Cardiac muscle cell (in vitro differentiated cells and primary cell): ENCODE measurements at places on chromosomes 1 and 21. TPM values are rescaled to one million over a fixed set of nuclear protein-coding genes. Genes with fewer than 3 reads are reported as not detected.

GRCh38 chr1:203039609-203040512 is 13.6 kb downstream of the PPFIA4 start:
- peak overlapping the region; percentile 95 for H3K27ac ChIP-seq
- peaks cover 17% of the 10 kb centered on the region for H3K36me3 ChIP-seq
- no peaks in the 10 kb centered on the region for H3K27me3 ChIP-seq
- peaks cover 58% of the 10 kb centered on the region for H3K4me1 ChIP-seq
- DNase-seq, result no peak
- no peak overlapping the region for H3K4me3 ChIP-seq

GRCh38 chr21:14583629-14584255 is 37.6 kb upstream of the SAMSN1 start:
- DNase-seq, result no peak
- H3K27me3 ChIP-seq, result no peaks in the 10 kb centered on the region

GRCh38 chr1:91699339-91699974 is 186.5 kb downstream of the TGFBR3 start:
- H3K4me3 ChIP-seq, result no peak overlapping the region
- H3K27me3 ChIP-seq, result no peaks in the 10 kb centered on the region
- H3K4me1 ChIP-seq, result peaks cover 5% of the 10 kb centered on the region
- H3K27ac ChIP-seq, result no peak overlapping the region
- peak; percentile 34 for DNase-seq

DNA sequence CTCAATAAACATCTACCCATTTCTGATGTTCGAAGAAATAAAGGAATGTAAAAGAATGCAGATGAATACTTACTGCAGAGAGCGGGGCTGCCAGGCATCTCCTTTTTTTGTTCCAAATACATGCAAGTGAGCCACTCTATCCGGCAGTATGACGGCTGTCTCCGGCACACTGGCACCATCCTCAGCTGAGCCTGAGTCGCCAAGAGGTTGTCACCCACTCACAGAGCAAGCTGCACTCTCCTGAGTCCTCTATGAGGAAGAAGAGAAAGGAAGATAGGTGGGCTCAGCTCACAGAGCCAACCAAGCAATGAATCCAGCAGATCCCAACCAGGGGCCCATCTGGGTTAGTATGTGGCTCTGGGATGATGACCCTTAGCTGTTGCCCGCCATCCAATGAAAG is 65.3 kb downstream of the CD46 start:
- H3K36me3 ChIP-seq, result no peaks in the 10 kb centered on the region
- no peak overlapping the region for H3K4me3 ChIP-seq
- peaks cover 7% of the 10 kb centered on the region for H3K4me1 ChIP-seq
- H3K27ac ChIP-seq, result no peak overlapping the region
- no peak for DNase-seq
- no peaks in the 10 kb centered on the region for H3K27me3 ChIP-seq

DNA sequence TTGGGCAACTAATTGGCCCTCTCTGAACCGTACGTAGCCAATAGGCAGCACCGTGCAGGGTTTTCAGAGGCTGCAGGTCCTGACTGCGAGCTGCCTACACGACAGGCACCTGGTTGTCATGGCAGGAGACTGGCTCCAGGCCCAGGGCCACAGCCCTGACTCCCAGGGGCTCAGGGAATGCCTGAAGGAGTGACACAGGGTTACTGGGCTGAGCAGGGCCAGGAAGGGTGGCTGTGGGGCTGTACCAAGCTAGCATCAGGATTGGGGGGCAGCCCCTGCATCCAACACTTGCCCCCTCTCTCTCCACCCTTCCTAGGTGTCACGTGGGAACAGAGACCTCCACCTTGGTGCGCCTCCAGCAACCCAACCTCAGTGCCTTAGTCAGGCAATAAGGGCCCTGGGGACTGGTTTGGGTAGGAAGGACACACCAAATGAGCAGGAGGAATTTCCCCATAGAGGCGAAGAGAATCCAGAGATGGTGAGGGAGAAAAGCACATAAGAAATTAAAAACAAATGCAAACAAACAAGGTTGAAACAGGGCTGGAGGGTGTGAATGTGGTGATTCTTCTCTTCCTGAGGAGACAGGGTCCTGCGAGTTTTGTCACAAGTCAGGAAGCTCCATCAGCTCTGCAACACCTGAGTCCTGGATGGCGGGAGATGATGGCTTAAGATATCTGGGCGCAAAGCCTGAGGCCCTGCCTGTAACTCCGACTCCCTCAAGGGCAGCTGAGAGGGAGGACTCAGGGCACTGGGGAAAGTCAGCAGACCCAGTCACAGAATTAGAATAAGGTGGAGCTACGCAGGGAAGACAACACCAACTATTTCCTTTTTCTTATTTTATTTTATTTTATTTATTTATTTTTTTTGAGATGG is 19.7 kb upstream of the RNU1-4 start:
- no peaks in the 10 kb centered on the region for H3K36me3 ChIP-seq
- no peak overlapping the region for H3K27ac ChIP-seq
- no peaks in the 10 kb centered on the region for H3K27me3 ChIP-seq

DNA sequence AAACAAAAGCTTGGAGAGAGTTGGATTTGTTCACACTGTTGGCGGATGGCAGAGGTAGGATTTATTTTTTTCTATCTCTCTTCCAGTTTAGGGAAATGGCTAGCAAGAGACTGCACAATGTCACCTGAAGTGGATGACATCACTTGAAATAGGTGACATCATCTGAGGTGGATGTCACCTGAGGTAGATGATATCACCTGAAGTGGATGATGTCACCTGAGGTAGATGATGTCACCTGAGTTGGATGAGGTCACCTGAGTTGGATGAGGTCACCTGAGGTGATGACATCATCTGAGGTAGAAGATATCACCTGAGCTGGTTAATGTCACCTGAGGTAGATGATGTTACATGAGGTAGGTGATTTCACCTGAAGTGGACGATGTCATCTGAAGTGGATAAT is 413.4 kb downstream of the DSCAM start:
- H3K27me3 ChIP-seq, result no peaks in the 10 kb centered on the region
- H3K36me3 ChIP-seq, result no peaks in the 10 kb centered on the region

DNA sequence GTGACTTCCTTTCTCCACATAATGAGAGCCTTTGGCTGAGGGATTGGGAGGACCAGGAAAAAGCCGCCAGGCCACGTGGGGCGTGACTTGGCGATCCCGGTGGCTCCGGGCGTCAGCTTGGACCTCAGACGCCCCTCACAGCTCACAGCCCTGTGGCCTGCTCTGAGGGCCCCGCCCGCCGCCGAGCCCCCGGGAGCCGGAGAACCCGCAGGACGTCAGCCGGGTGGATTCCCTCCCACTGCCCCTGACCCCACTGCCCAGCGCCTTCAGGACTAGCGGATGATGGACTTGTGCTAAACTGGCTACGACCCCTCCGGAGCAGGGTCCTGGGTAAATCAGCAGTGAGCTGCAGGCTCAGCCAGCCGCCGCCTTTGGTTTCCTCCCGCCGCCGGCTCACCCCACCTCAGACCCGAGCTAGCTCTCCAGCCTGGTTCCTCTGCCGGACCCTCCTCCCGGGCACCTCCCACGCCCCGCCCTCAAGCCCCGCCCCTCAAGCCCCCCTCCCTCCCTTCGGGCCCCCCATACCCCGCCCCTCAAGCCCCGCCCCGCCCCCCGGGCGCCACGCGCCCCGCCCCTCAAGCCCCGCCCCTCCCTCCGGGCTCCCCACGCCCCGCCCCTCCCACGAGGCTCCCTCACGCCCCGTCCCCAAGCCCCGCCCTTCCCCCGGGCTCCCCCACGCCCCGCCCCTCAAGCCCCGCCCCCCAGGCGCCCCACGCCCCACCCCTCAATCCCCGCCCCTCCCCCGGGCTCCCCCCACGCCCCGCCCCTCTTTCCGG is 10.0 kb upstream of the FAAP20 start:
- H3K27ac ChIP-seq, result peak overlapping the region; percentile 49
- H3K36me3 ChIP-seq, result no peaks in the 10 kb centered on the region
- peak overlapping the region; percentile 47 for H3K4me3 ChIP-seq
- H3K4me1 ChIP-seq, result peaks cover 7% of the 10 kb centered on the region
- no peaks in the 10 kb centered on the region for H3K27me3 ChIP-seq
- DNase-seq, result no peak

DNA sequence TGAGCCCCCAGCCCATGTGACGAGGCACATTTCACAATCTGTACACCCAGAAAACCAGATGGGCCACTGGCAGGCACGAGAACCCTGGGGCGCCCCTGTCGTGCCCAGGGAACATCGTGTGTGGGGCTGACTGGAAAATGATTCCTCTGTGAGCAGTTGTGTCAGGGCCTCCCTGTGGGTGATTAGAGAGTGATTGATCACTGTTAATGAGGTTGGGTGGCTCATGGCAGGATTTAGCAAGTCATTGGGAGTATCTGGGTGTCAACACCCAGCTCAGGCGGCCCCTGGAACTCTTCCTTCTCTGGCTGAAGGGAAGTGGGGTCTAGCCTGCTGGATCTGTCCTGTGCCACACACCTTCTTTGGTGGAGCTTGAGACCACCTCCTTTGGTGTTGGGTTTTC is 5.7 kb downstream of the GRHL3 start:
- peaks cover 7% of the 10 kb centered on the region for H3K4me1 ChIP-seq
- no peaks in the 10 kb centered on the region for H3K36me3 ChIP-seq
- H3K27me3 ChIP-seq, result peaks cover 18% of the 10 kb centered on the region
- no peak overlapping the region for H3K4me3 ChIP-seq
- no peak for DNase-seq
- H3K27ac ChIP-seq, result no peak overlapping the region

DNA sequence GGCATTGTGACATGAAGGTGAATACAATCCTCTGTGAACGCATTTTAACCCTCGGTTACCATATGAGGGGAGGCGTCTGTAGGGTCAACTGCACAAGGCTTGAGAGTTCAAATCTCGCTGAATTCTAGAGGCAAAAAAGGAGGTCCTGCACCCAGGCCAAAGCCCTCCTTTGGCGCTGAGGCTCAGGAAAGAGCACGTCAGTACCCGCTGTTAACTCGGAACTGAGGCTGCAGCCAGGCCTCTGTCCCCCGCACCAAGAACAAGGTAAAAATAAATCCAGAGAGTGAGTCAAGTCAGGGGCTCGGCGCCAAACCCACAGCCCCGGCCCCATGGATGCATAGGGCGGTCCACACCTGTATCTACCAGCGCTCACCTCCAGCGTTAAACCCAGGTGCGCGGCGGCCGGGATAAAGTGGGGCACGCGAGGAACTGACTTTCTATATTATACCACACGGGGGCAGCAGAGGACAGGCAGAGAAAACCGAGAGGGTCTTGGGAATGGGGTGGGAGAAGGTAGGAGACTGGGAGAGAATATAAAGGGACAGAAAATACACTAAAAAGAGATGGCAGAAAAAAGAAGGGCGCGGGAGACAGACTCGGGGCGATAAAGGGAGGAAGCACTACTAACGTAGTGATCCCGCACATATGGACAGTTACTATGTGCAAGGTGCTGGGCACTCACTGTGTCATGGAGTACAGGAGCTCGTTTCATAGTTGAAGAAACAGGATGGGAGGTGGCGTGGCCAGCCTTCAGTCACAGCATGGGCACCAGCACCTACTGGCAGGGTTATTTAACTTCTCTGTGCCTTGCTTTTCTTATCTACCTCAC is 54.9 kb downstream of the DMRTA2 start:
- peaks cover 52% of the 10 kb centered on the region for H3K27me3 ChIP-seq
- peak; percentile 63 for DNase-seq
- H3K27ac ChIP-seq, result no peak overlapping the region
- no peaks in the 10 kb centered on the region for H3K36me3 ChIP-seq
- no peak overlapping the region for H3K4me3 ChIP-seq

- peaks cover 52% of the 10 kb centered on the region for H3K27me3 ChIP-seq
- H3K4me1 ChIP-seq, result peaks cover 3% of the 10 kb centered on the region
Measured at GRCh38 chr1:983798-984475, 2.0 kb upstream of the PERM1 start.

GRCh38 chr1:218526198-218526580 is 181.1 kb downstream of the TGFB2 start:
- H3K27ac ChIP-seq, result peak overlapping the region; percentile 76
- no peaks in the 10 kb centered on the region for H3K36me3 ChIP-seq
- no peak for DNase-seq
- H3K27me3 ChIP-seq, result no peaks in the 10 kb centered on the region
- peaks cover 32% of the 10 kb centered on the region for H3K4me1 ChIP-seq

DNA sequence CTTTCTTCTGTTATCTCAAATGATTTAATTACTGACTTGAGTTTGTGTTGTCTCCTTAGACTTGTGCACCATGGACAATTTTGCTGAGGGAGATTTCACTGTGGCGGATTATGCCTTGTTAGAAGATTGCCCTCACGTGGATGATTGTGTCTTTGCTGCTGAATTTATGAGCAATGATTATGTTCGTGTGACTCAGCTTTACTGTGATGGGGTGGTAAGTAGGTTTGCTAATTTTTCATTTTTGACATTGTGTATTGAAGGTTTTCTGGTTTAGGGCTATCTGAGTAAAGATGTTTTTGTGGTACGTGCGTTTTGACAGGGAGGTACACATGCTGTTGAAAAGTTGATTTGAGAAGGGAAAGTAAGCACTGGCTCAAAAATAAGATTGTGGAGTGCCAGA is 14.1 kb downstream of the TTC3 start:
- H3K36me3 ChIP-seq, result peaks cover 4% of the 10 kb centered on the region
- H3K27ac ChIP-seq, result no peak overlapping the region
- H3K4me3 ChIP-seq, result no peak overlapping the region
- H3K4me1 ChIP-seq, result no peaks in the 10 kb centered on the region
- peak; percentile 5 for DNase-seq

- H3K36me3 ChIP-seq, result no peaks in the 10 kb centered on the region
- no peak overlapping the region for H3K4me3 ChIP-seq
- DNase-seq, result no peak
- H3K27me3 ChIP-seq, result no peaks in the 10 kb centered on the region
- H3K4me1 ChIP-seq, result no peaks in the 10 kb centered on the region
Measured at GRCh38 chr1:158951956-158952355, 20.6 kb downstream of the PYHIN1 start.

DNA sequence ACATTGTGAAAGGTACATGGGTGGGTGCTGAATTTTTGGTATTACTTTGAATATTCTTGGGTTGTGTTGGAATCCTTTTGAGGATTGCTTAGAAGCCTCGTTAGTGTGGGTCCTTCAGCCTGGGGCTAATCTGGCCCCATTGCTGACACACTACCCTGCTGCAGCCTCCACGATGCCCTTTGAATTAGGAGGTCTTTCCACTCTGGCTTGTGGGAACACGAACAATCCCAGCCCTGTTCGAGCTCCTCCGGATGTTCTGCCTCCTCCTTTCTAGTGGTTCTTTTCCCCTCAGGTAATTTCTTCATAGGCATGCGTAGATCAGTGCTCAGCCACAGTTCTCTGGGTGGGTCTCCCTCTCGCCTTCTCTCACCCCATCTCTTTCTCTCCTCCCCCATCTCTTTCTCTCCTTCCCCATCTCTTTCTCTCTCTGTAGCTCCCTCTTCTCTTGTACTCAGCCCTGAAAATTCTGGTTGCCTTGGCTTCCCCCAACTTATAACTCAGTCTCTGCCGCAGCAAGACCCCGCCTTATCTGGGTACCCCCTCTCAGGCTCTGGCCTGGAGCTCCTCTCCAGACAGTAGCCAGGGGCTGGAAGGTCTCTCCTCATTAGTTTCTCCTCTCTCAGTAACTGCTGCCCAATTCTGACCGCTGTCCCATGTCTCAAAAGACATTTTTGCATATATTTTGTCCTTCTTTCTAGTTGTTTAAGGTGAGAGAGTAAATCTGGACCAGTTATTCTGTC is 46.0 kb upstream of the SLC19A1 start:
- no peaks in the 10 kb centered on the region for H3K4me1 ChIP-seq
- H3K4me3 ChIP-seq, result no peak overlapping the region
- H3K27ac ChIP-seq, result no peak overlapping the region
- peaks cover 16% of the 10 kb centered on the region for H3K27me3 ChIP-seq
- DNase-seq, result no peak

Gene SPRR3
- total RNA-seq, result not detected in 2 replicates

Gene TNFAIP8L2
- 0.45 TPM in 1 of 2 replicates, not detected in the other for total RNA-seq

Gene OR6K3
- total RNA-seq, result not detected in 2 replicates

Gene OR2T33
- total RNA-seq, result 0.15 TPM in 1 of 2 replicates, not detected in the other

Gene CRYAA
- total RNA-seq, result not detected in 2 replicates

Gene SELENBP1
- total RNA-seq, result 47.1 and 73.5 TPM in 2 replicates
